ENCODE measurements at places on chromosomes 3 and 15.

- no peak for DNase-seq
Observed at GRCh38 chr3:30618526-30618925, 12.1 kb downstream of the TGFBR2 start.

DNA sequence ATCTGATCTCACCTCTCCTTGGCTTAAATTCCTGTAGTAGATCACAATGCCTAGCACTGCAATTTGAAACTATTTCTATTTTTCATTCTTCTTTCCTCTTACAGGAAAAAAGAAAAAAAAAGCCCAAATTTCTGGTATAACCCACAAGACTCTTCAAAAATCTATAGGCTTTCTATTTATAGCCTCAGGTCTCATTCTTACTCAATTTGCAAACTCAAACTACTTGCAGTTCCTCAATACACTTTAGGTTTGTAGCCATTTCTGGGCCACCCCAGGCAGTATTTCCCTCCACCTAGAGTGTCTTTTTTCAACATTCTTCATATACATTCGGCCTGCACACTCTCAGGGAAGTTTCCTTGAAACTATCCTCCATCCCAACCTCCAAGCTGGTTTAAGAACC lies 169.0 kb downstream of the TBC1D5 start:
- DNase-seq, result no peak

DNA sequence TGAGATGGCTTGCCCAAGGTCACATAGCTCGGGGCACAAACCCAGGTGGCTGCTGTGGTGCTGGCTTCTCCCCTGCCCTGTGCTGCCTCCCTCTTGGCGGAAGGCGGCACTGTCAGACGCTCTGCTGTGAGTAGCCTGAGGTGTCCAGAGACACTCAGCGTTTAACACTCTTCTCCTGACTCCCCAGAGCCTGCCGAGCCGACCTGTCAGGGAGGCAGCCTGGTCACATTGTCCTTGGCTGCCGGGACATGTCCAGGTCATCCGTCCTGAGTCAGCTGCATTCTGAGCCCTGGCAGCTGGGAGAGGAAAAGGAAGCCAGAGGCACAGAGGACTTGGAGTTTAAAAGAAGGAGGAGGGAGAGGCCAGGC lies 4.7 kb downstream of the LMAN1L start:
- DNase-seq, result no peak

DNA sequence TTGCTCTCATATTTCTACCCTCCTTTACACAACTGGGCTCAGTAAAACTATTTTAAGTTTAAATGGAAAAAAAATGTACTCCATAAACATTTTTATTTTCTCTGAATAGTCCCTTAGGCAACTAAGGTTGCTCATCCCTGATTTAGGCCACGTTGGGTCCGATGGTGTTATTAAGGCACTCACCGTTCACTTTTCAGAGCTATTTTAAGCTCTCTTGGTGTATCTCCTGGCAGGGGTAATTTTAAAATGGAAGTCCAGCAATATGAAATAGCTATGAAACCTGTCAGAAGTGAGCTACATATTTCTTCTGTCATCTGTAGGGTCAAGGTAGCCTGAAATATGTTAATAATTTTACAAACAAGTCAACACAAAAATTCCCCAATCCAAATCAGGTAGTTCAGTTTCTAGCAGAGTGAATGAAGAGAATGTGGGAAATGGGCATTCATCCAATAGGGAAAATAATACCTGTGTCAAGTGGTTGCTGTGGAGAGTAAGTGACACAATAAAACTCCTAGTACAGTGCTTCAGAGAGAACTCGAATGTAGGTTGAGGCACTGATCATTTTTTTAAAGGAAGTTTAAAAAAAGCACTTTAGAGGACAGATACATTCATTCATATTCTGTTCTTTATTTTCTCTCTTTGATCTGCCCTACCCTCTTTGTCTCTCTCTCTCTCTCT lies 209.3 kb upstream of the FEZF2 start:
- DNase-seq, result no peak

DNA sequence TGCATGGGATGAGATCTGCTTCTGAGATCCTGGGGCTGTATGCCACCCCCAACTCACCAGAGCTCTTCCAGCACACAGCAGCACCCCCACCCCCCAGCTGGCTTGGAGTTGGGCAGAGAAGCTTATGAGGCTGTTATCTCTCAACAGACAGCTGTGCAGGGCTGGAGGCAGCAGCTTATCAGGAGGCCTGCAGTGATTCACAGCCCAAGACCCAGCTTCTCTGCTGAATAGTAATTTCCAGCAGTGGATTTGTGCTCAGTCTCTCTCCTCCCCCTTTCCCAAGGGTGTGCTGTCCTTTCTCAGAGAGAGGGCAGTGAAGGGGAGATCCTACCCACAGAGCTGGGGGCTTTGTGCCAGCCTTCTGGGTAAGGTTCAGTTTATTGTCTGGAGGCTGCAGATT lies 2.1 kb downstream of the RPP25 start:
- DNase-seq, result no peak

DNA sequence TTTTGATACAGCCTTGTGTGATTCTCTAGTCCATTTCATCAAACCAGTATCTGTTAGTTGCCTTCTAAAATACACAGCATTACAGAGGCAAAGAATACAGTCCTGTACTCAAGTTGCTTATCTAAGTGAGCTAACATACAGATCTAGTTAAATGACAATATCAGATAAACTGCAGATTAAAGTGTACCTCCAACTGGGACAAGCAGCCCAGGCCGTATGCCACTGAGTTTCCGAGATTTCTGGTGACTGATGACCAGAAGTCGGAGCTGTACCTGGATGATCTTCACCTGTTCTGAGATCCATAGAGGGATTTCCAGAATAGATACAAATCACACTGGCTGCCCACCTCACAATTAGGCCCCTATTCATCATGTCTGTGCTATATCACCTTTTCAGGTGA lies 6.3 kb upstream of the TRIM59 start:
- DNase-seq, result no peak

DNA sequence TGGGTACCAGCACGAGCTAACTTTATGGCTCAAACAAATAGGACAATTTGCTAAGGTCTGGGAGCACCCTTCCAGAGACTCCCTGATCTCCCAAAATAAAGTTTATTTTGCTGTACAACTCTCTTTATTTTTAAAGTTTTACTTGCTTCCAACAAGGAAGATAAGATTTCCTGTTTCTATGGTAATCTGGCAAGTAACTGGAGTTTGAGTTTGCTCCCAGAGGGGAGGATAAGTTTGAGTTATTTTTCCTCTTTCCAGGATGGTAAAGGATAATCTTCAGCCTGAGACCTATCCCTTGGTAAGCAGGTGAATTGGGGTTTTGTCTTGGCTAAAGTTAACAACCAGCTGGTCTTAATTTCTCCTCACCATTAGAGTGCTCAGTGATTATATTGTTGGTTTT lies 1019.4 kb upstream of the ALCAM start:
- no peak for DNase-seq

- no peak for DNase-seq
Observed at GRCh38 chr15:25797511-25797935, 65.6 kb downstream of the ATP10A start.

DNA sequence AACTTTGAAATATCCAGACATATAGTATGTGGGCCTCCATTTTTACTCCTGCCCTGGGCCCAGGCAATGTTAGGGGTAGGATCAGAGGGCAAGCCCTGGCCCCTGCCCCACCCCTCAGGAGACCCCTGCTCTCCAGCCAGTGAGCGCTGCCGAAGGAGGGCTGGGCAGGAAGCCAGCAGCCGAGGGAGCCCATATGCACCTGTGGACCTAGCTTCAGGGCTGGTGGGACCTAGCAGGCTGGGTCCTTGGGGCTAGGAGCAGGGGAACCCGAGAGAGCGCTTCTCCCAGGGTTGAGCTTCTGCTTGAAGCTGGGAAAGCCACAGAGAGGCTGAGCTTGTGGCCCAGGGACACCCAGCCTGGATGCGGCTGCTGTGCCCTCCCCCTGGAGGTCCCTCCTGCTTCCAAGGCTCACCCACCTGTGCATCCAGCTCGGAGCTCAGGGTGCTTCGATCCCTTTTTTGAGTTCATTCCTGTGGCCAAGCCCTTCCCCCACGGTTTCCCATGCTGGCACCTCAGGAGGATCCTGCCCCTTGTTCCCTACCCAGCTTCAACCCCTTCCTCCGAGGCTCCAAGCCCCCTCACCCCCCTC lies 21.0 kb upstream of the CYP11A1 start:
- no peak for DNase-seq

GRCh38 chr3:55823001-55823400 lies 335.9 kb upstream of the WNT5A start:
- no peak for DNase-seq

GRCh38 chr15:71107501-71107815 lies 7.8 kb upstream of the THSD4 start:
- no peak for DNase-seq

GRCh38 chr3:50502225-50502583 lies 1.2 kb downstream of the CACNA2D2 start:
- no peak for DNase-seq

DNA sequence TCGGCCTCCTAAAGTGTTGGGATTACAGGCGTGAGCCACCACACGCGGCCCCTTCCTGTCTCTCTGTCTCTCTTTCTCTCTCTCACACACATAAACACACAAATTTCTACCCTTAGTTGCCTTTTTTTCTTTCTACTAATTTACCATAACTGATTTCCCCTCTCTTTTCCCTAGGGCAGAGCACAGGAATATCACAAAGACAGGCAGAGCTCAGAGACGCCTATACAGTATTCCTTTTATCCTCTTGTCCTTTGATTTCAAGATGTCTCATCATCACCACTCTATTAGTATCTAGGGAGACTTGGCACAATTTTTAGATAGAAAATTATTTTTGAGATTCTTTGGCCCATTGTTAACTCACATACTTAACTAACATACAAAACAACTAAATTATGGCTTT lies 25.8 kb upstream of the ST3GAL6 start:
- DNase-seq, result no peak

DNA sequence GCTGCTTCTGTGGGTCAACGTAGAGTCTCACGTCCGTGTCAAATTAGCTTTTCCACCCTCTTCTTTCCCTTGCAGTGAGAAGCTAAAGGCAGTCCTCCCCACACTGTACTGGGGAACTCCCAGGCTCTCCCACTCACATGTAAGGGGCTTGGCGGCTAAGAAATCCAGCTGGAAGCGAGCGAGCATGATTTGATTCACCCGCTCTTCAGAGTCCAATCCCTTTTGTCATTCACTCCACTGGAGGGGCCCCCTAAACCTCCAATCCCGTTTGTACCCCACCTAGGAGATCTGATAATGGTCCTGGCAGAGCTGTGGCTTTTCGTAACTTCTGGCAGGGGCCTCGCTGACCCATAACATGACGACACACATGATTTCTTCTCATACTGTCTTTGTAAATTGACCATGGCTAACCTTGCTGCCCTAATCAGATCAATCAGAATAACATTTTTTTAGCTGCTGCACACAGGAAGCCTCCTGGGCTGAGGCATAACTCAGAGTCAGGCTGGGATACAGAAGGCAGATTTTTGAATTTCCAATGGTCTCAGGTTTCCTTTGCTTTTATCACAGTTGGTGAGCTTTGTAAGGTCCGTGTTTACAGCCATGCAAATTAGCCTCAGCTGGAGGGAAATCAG lies 235.2 kb downstream of the GREM1 start:
- DNase-seq, result no peak

DNA sequence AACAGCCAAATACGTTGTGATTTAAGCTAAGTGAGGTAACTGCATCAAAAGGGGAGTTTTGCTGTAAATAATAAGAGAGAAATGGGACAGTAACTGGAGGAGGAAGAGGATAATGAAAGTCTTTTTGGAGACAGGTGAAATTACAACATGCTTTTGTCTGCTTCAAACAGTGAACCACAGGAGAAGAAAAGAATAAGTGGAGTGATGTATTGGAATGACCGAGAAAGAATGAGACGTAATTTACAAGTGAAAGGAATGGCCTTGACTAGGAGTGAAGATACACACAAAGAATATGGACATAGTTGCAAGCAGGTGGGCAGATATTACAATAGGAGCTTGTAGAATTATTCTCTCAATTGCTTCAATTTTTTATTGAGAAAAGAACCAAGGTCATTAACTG lies 550.8 kb downstream of the DIPK2A start:
- no peak for DNase-seq

DNA sequence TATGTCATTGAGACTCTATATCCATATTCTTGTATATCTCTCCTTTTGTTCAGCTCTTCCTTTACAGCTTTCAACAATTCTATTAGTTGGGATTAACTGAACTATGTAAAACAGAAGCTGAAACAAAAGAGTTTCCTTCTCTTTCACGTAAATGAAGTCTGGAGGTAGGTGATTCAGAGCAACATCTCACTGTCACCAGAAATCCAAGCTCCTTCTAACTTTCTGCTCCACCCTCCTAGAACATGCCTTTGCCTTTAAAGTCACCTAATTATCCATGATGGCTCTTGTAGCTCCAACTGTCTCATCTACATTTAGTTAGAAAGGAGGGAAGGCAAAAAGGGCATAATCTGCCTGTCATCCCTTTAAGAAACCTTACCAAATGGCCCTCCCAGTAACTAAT lies 458.2 kb upstream of the MDFIC2 start:
- no peak for DNase-seq

GRCh38 chr3:25648925-25649830 lies 15.5 kb downstream of the TOP2B start:
- DNase-seq, result no peak

DNA sequence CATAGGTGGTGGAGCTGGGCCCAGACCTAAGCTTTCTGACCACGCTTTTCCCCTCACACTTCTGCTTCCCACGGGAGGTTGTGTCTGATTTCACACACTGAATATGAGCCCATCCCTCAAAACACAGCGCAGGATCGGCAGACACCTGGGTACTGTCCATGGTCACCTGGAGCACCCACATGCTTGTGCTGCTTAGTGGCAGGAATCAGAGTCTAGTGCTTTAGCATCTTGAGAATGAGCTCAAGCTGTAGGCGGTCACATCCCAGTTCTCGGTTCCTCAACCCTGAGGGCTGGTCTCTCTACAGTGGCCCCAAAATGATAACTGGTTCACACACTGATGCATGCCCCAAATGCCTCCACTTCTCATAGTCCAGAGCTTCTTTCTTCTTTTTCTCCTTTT lies 111.0 kb downstream of the SEMA5B start:
- no peak for DNase-seq

DNA sequence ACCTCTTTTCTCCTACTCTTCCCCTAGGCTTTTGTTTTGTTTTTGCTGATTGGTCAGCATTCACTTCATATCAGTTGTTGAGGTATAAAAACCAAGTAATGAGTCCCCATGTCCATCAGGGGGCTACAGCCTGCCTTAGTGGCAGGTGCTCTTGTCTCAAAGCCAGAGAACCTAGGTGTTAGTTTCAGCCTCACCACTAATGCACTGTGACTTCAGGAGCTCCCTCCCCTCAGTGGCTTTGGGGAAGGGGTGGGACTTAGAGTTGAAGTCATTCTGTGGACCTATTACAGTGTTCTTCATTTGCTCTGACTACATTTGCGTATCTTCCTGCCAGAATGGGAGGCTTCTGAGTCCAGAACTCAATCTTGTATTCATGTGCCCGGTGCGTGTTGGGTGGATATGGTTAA lies 41.6 kb downstream of the NR2C2 start:
- no peak for DNase-seq

GRCh38 chr15:50028326-50028725 lies 90.7 kb downstream of the ATP8B4 start:
- no peak for DNase-seq

DNA sequence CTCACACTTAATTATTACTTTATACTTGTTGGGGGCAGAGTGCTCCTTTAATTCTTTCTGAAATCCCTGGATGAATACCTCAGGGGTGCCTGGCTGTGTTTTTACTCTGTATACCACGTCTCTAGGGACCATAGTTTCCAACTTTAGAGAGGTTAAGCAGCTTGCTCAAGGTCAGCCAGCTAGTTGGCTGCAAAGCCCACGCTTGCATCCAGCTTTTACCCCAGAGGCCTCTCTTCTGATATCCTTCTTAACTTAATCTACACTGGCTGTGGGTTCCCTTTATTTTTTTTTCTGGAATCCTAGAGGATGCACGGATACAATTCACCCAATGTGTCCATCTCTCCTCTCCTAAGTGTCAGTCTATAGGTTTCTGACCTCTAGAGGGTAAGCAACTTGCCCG lies 1.4 kb downstream of the PDZRN3 start:
- no peak for DNase-seq

Measured in H4 (cell line).